Posterior vena cava (tissue), 2 donors: ENCODE measurements at places on chromosomes 6 and 20. TPM values are rescaled to one million over a fixed set of nuclear protein-coding genes. Genes with fewer than 3 reads are reported as not detected.

DNA sequence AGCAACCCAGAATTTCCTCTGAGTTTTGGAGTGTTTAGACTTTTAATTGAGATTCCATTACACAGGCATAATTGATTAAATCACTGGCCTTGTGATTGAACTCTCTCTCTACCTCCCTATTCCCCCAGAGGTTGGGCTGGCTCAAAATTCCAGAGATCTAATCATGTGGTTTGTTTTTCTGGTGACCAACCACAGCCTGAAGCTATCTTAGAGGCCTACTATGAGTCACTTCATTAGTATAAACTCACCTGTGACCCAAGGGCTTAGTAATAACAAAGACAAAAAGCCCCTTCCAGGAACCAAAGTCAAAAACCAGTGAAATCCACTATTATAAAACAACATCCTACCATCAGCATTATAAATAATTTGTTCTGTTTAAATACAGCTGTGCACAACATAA, 992.5 kb upstream of the CITED2 start:
- DNase-seq = no peak

DNA sequence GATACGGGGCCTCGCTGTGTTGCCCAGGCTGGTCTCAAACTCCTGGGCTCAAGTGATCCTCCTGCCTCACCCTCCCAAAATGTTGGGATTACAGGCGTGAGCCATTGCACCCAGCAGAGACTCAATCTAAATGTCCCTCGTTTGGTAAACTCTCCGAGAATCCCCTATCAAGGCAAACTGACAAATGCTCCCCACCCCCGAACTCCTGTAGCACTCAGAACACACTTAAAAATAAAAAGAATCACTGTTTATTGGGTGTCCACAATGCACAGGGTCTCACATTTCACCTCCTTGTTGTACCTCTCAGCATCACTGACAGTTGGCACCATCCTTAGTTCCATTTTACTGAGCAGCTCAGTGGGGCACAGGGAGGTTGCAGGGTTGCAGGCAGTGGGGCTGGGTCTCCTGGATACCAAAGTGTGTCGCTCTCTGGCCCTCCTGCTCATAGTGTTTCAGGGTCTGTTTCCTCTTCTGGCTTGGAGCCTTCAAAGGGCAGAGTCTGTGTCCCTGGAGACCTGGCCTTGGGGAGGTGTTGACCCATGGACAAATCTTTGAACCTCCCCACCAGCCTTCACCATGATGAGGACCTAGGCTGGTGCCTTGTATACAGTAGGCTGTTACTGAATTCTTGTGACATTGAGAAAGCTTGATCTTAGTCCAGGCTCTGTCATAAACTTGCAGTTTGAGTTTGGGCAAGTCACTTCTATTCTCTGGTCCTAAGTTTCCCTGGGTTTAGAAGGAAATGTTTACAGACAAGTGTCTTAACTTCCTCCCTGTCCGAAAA, 8.5 kb upstream of the SRC start:
- no peak for DNase-seq

DNA sequence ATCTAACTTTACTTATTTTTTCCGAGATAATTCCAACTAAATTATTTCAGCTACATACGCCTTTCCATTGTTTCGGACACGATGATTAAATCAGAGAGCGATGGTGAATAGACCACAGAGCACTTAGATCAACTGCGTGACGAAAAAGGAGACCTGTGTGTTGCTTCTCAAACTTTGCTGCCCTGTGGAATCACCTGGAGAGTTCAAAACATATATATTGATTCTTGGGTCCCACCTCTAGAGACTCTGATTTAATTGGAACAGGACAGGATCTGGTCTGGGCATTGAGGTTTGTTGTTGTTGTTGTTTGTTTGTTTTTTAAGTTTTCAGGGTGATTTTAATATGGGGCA, 401 bp upstream of the TNFRSF21 start:
- no peak for DNase-seq

The GRM1 gene
- total RNA-seq = not detected

DNA sequence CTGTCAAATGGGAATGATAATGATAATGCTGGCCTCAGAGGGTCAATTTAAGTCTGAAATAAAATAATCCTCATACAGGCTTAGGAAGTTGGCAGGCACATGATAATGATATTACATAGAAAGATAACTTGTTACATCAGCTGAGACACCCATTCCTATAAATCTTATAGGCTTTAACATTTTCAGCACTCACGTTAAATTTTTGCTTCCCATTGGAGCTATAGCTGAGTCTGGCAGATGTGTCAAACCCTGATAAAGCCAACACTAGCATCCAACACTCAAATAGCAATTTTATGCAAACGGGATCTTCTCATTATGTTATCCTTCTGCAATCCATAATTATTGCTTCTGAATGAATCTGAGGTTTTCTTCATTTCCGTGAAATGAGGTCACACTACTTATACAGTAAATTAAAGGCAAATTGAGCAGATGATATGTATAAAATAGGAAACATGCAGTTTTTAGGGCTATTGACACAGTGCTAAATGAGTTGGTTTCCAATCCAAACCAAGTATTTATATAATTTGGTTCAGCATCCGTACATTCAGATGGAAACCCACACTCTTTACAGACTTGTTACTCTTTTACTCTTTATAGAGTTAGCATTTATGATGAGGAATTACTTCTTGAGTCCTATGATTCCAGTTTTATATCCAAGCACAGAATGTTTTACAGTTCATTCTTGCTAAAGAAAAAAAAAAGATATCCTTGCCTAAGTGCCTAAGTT, 481.6 kb downstream of the BTBD3 start:
- no peak for DNase-seq

DNA sequence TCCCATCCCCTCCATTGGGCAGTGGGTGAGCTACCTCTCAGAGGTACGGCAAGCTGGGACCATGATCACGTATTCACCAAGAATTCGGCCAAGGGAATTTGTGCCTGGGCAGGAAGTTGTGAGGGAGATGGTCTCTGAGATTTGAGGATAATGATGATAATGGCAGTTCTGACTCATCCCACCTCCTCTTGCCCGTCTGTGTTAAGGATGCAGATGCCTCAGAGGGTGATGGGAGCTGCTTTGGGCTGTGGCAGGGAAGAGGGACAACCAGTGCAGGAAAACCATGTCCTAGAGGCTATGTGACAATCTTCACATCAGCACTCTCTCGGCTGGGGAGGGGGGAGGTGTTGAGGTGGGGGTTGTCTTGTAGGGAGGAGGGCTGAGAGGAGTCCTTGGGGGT, 4.3 kb downstream of the TGM6 start:
- no peak for DNase-seq

DNA sequence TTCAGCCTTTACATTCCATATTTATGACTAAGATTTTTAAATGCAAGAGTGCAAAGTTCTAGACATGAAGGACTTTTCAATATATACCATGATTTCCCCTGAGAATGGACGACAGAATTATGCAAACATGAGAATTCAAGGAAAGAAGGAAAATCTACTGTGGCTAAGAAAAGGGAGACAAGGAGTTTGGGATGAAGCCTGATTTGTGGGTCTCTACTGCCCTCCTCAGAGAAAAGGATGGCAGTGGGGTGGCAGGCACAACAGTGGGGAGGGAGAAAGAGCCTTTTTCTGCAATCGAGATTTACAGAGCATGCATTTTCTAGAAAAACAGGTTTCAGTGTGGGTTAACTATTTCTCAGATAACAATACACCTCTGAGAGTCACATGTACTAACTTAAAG, 466.9 kb upstream of the NRSN1 start:
- DNase-seq = no peak

DNA sequence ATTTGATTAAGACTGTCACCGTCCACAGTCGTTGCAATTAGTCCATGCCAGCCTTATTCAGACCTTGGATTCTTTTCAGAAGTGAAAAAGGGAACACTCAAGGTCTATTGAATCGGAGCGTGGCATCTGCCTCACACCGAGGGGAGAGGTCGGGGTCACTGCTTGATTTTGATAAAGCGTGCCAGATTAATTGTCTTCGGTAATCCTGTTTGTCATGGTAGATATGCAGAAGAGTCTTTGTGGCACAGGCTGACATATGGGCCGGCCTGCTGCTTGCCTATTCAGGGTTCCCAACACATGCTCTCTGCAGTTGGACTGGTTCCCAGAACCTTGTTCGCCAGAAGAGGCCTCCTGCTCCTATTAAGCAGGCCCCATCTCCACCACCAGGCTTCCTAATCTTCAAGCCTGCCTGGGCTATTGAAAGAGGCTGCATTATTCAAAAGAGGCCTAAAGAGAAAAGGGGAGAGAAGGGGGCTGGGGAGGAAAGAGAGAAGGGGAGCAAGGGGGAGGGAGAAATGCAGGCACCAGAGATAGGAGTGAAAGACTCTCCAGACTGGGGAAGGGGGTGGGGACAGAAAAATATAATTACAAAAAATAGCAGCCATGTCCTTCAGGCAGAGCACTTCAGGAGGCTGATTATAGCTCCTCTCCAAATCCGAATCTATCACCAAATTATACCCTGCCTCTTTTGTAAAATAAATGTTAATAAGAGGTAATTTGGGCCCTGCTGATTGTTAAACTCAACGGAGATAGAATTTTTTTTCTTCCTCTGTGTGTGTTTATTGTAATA, 611.3 kb downstream of the HDGFL1 start:
- DNase-seq = no peak

DNA sequence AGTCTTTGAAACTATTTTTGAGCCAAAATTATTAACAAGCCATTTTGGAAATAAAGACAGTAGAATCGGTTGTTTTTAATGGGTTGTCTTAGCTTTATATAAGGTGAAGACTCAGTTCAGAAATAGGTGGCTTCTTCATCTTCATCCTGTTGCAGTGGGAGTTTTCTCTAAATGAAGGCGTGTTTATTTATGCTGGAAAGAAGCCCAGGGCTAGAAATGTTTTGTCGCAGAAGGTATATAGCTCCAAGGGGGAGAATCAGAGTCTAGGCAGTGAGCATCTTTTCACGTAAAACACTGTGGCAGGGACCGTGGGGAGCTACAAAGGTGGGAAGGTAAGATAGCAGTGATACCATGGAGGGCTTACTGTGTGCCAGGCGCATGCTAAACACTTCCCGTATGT, 34.3 kb downstream of the FARS2 start:
- no peak for DNase-seq
